ENCODE measurements at places on chromosomes 7 and 10.
A peak's percentile ranks its signal among the peaks of the same experiment; 100 is the strongest.

DNA sequence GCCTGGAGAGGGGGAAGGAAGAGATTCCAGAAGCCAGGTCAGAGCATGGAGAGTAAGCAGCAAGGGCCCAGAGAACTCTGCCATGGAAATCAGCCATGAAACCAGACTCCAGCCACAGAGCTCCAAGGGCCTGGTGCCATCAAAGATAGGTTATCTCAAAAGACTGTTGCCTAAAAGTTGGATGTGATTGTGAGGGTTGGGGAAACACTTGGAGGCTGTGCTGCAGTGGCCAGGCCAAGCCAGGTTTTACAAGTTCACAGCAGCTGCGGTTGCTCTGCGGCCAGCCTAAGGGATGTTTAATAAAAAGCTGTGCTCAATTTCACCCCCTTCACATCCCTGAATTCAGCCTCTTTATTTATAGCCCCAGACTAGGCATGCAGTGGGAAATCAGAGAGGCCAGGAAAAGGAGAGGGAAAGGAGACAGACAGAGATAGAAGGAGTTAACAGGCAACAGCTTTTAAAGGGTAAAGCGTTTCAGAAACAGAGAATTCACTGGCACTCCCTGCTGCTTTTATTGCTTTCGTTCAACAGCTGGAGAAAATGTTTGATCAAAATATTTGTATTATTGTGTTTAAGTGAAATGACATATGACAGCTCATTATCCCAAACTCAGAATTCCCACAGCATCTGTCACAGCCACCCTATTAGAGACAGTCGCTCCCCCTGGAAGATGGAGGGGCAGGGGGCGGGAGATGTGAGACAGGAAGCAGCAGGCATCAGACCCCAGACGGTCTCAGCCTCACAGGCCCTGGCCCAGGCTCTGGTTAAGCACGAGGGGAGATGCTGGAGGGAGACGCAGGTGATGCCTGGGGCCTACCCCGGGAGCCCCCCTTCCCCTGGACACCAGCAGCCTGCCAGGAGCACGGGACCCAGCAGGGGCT lies 140.1 kb downstream of the GLI3 start:
- peak; percentile 43 for DNase-seq

DNA sequence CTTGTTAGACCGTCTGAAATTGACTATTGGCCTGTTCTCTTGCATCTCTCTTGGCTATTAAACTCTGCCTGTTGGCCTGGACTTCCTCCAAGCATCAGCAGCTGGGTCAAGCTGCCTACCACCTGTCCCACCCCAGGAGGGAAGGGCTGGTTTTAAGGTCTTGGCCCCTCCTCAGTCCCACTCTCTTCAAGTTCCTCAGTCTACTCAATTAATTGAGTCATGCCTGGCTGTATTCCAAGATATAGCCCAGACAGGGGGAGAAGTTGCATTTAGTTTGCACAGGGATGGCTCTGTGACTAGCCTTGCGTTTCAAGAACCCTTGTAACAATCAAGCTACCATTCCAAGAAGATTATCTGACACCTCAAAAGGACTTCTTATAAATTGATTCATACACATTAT lies 113.8 kb upstream of the GLI3 start:
- DNase-seq: peak; percentile 2

- DNase-seq: peak; percentile 28
Measured at GRCh38 chr10:103852189-103852711, 3.1 kb downstream of the SH3PXD2A start.

GRCh38 chr10:116178086-116178605 lies 94.9 kb downstream of the GFRA1 start:
- no peak for DNase-seq

- DNase-seq: no peak
Measured at GRCh38 chr7:26007510-26007909, 144.5 kb upstream of the NFE2L3 start.

DNA sequence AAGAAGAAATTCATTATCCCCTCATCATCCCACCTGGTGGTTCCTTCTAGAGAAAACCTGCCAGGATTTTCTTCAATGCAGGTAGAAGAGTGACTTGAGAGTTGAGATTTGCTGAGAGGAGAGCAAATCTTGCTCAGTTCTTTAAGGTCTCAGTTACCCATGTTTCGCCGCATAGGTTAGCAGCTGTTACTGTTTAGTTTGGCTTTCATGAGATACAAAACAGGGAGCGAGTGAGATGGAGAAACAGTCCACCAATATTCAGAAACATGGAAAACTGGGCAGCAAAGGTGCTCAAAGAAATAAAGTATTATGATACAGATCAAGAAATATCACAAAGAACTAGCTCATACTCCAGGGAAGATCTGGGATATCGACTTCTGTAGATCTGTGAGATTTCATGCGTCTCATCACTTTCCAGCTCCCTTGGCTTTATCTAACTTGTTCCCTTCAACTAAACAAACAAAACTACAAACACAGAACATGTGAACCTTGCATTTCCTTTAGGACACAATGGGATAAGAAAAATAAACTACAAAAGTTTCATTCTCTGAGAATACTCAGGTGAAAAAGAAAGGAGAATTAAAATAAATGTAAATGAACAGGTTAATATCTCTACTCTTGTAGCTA lies 63.4 kb downstream of the AKR1C4 start:
- no peak for DNase-seq

- peak; percentile 96 for DNase-seq
Measured at GRCh38 chr7:16657656-16658279, 11.8 kb downstream of the BZW2 start.

GRCh38 chr7:3558400-3558799 lies 257.3 kb downstream of the SDK1 start:
- no peak for DNase-seq

GRCh38 chr7:13748998-13749397 lies 240.5 kb downstream of the ETV1 start:
- DNase-seq: no peak

DNA sequence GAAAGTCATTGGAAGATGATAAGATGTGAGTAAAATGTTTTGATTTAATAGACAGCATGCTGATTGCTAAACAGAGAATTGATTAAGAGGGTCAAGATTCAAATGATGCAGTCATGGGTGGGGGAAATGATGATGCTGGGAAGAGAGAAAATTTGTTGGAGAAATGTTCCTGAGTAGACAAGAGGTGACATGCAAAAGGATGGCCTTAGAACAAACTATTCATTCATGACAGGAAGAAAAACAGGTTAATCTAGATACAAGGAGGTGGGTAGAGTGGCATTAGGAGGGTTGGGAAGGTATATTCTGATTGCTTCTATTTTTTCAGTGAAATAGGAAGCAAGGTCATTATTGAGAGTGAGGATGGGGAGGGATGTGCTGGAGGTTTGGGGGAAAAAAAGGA lies 146.7 kb downstream of the SEM1 start:
- DNase-seq: no peak

DNA sequence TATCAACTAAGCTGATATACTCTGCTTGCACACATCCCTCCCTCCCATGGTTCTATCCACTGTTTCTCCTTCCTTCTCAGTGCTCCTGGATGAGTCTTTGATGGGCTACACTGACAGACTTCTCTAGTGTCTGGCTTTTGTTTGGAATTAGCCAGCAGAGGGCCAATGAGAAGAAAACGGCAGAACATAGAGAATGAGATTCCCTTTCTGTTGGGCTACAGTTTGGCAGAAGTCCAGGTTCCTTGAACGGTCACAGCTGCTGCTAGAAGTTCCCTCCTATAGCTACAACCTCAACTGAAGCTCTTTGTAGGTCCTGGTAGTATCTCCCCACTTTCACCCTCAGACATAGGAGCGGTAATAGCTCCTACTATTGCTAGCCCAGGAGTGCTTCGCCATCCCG lies 251.1 kb upstream of the LRRN3 start:
- peak; percentile 51 for DNase-seq

DNA sequence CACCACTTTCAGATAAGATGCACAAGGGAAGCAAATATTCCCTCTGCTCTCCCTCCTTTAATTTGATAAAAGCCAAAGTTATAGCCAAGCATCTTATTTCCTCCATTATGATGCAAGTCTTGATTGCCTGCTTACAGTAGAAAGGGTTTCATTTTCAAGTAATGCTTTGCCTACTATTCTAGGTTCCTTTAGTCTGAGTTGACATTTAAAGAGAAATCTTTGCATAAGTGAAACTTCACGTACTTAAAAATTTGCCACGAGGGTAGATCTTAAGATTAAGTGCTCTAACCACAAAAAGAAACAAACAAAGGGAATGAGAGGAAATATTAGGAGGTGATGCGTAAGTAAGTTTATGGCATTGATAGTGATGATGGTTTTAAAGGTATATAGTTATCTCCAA lies 78.1 kb upstream of the VWDE start:
- DNase-seq: no peak

DNA sequence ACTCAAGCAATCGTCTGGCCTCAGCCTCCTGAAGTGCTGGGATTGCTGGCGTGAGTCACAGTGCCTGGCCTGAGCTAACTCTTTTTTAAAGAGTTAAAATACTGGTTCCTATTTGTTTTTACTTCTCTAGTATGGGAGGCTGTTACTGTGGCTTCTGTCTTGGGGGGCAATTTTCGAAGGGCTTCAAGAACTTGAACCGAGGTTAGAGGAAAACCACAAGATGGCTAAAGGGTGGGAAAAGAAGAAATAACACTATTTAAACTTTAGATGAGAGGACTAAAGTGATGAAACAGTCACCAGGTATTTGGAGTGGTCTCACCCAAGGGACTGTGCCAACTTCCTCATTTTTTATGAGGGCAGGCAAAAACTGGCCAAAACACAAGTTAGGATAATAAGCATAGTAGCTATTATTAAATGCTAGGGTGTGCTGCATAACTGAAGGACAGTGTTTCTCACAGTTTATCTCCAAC lies 17.8 kb downstream of the MET start:
- no peak for DNase-seq

DNA sequence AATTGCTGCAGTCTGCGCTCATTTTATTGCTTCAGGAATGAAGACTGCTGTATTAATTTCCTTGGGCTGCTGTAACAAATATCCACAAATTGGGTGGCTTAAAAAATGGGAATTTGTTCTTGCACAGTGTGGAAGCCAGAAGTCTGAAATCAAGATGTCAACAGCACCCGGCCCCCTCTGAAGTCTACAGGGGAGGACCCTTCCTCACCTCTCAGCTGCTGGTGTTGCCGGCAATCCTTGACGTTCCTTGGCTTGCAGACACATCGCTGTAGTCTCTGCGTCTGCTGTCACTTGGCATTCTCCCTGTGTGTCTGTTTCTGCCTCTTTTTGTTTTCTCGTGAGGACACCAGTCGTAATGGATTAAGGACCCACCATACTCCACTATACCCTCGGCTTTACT lies 166.2 kb downstream of the PTPN20 start:
- DNase-seq: no peak

Measured in HCEC 1CT (cell line).